ENCODE measurements at places on chromosomes 4 and X.

DNA sequence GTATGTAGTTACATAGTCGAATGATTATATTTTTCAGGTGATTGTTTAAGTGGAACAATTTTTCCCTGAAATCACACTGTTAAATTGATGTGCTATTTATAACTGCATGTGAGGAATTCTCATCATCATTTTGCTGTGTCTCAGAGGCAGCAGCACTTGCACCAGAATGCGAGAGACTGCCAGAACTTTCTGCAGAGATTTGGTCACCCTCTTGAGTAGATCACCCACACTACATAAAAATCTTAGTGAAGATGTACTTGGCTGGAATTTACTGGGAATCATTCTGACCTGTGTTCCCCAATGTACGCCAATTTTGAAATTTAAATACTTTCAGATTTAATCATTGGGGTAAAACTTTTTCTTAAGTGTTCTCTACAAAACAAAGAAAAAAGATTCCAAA, 5.4 kb downstream of the UGT2B4 start:
- no peak for DNase-seq

- no peak for DNase-seq
Observed at GRCh38 chr4:139669890-139670289, 4.3 kb downstream of the MGST2 start.

DNA sequence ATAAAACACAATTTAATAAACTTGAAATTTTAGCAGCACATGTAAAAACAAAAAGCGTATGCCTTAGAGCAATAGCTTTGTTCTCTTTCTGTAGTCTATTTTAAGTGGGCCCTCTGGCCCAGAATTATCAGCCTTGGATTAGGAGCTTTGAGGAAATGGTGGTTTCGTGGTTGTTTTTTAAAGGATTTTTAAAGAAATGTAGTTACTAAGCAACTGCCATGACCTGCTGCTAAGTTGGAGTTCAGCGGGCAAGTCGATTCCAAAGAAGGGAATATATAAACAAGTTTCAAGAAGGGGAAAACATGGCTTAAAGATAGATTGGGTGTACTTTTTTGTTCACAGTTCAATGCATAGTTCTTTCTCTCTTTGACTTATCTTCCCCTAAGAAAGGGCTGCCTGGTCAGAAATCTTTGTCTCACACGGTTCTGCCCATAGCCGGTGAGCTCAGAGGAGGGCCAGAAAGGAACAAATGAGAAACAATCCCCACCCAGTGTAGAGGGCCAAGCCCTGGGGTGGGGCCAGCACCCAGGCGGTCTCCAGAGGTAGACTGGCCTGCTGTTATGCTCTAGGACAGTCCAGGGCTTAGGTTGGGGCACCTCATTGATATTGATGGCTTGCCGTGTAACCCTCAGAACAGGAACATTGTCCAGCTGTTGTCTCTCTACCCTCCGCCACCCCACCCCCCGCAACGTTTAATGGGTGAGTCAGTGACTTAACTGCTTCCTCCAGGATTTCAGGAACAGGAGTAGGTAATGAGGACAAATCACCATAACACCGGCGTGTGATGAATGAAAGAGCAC, 32.5 kb downstream of the DLG3 start:
- DNase-seq, result no peak

- no peak for DNase-seq
Observed at GRCh38 chr4:78322032-78322431, 229.5 kb upstream of the ANXA3 start.

DNA sequence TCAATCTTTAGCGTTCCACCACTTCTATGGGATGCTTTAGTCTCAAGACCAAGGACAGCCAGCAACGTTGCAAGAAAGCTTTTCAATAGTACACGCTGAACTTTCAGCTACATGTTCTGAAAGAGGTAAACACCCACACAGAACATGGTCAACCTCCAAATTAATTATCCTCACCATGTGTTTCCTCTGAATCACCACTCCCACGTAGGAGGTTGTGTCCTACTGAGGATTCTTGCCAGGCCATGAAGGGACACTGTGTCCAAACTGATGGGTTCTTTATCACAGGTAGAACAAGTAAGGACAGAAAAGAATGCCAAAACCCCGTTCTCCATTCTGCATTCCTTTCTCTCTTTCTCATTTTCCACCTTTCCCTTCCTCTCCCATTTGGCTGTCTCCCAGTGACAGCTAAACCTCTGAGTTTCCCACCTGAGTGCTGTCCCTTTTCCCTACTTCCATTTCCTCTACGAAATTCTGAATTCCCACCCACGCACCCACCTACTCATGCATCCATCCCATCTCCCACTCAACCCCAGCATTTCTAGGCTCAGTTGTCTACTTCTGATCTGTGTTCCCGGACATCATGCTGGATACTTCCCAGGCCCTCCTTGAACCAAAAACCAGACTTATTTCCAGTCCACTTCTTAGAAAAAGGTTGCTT, 29.0 kb upstream of the GPM6B start:
- no peak for DNase-seq

DNA sequence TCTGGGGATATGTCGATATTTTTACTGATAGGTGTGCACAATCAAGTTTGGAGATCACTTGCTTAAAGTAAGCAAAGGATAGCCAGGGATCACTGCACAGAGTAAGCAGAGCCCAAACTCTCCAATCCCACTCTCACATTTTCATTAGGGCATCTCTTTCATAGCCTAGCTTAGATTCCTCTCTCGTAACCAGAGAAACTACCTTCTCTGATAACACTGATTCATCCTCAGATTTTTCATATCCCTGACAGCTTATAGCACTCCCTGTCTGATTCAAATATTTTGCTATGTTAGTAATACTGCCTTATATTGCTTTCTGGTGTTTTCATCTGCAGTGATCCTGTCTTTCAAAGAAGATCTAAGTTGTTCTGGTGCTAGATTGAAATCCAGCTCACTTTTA, 123.7 kb downstream of the CBLL2 start:
- no peak for DNase-seq

- no peak for DNase-seq
Observed at GRCh38 chrX:43958529-43958928, 14.7 kb downstream of the NDP start.

DNA sequence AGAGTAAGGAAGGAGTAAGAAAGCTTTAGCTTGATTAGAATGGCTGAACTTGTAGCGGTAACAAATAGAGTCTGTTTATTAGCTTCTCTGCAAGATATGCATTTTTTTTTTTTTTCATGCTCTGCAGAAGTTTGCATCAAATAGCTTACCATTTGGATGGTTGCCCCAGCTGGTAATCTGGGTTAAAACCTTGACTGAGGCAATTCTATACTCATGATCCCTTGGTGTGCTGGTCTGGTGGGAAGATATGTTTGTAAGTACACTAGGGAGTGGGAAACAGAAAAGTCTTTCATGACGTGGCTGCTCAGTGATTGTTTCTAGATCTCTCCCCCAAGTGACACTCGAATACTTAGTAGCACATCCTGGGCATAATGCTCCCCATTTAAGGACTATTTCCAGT, 32.1 kb downstream of the SEPTIN11 start:
- no peak for DNase-seq

- DNase-seq, result no peak
Observed at GRCh38 chrX:83819304-83819703, 41.6 kb upstream of the CYLC1 start.

DNA sequence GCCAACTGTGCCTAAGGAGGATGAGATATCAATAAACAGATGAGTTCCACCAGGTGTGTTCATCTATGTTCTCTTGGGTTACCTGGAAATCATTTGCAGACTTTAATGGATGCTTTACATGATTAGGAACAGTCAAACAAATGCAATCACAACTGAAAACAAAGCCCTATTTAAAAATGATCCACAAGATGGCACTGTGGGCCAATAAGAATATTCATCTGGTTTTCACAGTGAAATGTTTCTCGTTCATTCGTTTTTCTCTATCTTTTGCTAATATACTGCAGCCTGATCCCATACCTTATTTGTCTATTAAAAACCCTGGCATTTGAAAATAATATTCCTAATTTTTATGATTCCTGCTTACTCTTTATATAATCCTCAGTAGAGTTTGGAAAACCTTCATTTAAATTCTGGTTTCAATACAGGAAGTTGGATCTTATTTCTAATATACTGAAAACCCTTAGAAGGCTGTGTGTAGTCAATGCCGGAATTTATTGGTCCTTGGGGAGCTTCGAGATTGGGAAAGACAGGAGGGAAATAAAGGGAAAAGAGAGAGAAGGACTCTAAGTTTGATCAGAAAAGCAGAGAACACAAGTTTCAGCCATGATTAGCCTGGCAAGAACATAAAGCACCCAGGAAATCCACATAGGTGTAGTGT, 63.8 kb upstream of the TAPT1 start:
- peak; percentile 1 for DNase-seq

- DNase-seq, result no peak
Observed at GRCh38 chrX:133608406-133608805, 193.1 kb upstream of the GPC4 start.

GRCh38 chr4:76568262-76568661, 133.2 kb downstream of the SHROOM3 start:
- DNase-seq, result no peak

DNA sequence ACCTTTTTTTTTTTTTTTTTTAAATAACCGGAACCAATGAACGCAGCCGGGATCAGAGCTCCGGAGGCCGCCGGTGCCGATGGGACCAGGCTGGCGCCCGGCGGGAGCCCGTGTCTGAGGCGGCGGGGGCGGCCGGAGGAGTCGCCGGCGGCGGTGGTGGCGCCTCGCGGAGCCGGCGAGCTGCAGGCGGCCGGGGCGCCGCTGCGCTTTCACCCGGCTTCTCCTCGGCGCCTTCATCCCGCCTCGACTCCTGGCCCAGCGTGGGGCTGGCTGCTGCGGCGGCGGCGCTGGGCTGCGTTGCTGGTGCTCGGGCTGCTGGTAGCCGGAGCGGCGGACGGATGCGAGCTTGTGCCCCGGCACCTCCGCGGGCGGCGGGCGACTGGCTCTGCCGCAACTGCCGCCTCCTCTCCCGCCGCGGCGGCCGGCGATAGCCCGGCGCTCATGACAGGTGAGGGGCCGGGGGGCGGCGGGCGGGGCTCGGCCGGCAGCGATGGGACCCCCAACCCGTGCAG, 337 bp downstream of the STIM2 start:
- DNase-seq, result no peak

DNA sequence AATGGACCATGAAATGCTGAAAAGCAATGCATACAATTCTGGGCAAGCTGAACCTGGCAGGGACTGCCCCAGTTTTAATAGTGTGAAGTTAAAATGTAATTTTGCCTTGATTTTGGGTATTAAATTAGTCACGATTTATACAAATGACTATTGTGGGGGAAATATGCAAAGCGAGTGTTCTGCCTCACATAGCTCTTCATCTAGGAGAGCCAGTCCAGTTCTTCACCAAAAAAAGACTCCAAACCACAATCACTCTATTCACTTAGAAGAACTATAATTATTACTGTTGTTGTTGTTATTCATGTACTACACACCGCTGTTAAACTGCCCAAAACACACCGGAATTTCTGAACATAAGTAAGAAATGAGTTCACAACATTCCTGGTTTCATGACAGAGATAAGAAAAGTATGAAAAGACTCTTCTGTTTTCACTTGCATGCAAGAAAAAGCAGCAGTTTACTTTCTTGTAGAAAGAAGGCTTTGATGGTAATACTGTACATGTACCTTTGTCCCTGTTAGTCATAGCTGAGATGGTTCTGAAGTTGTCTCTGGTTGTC, 101.9 kb downstream of the QRFPR start:
- no peak for DNase-seq

GRCh38 chr4:110510955-110511544, 35.1 kb downstream of the ENPEP start:
- peak; percentile 9 for DNase-seq

DNA sequence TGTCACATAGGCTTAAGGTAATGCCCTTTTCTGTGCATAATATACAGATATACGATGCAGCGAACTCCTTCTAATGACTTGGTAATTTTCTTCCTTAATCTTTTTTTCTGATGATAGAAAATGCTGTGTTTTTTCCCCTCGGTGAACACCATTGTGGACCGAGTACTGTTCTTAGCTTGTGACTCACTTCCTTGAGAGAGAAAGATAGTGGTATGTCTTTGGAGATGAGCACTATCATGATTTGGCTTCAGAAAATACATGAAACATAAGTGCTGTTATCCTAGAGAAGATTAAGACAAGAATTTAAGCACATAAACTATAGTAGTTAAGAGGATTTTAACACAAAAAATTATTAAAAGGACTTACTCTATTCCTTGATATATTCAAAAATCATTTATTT, 63.9 kb downstream of the RS1 start:
- no peak for DNase-seq

GRCh38 chr4:2339458-2340271, 77.8 kb upstream of the MXD4 start:
- no peak for DNase-seq

- no peak for DNase-seq
Observed at GRCh38 chr4:94302191-94302590, 40.4 kb downstream of the HPGDS start.

DNA sequence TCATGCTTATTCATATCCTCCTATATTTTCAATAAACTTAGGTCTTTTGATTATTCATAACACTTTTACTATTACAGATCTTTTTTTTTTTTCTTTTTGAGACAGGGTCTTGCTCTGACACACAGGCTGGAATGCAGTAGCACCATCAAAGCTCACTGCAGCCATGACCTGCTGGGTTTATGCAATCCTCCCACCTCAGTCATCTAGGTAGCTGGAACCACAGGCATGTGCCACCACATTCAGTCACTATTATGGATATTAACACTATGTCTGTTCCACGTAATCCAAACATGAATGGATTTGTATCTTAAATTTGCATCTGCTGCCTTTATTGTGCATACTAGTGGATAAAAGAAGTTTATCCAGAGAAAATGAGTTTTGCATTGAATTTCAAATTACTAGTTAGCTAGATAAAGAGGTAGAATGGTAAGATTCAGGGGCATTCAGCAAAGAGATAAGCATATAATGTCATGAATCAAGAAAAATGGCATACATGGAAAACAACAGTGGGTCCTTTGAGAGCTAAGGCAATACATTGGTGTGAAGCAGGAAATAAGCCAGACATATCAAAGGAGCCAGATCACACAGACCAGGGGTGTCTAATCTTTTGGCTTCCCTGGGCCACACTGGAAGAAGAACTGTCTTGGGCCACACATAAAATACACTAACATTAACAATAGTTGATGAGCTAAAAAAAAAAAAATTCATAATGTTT, 13.9 kb downstream of the ANAPC10 start:
- no peak for DNase-seq

- DNase-seq, result no peak
Observed at GRCh38 chrX:83512111-83512510, 4.0 kb downstream of the POU3F4 start.

DNA sequence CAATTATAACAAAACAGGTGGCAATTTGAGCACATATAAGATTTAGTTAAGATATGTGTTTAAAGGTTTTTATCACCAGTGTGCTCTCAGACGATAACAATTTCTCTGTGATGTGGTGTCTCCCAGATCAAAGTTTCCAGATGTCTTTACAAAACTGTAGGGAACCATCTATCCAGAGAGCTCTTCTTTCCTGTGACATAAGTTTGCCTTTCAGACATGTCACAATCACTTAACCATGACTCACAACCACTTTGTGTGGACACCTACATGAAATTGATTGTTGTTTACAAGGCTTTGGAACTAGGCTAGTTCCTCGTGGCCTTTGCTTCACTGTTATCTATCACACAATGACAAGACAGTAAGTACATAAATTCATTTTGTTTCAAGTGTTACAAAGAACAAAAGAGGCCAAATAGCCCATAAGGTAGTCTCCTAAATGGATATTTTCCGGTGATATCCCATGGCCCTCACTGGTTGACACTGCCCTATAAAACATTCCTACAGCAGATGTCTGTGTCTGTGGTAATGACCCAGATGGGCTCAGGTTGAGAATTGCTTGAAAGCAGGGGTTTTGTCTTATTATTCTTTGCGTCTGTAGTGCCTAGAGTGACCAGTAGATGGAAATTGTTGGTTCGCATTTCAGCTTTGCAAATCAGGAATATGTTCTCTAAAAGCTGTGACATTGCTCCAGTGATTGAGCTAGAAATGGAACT, 297.8 kb upstream of the FAM241A start:
- no peak for DNase-seq
